Smooth muscle cell of the umbilical artery (primary cell): ENCODE measurements at places on chromosomes 13 and 19. TPM values are rescaled to one million over a fixed set of nuclear protein-coding genes. Genes with fewer than 3 reads are reported as not detected.

Gene KIRREL2
- 0.05 TPM in 1 of 2 replicates, not detected in the other for total RNA-seq

Gene OR7A5
- total RNA-seq = not detected in 2 replicates

Gene ATP12A
- total RNA-seq = not detected in 2 replicates

Gene RGS9BP
- total RNA-seq = 0.23 and 0.59 TPM in 2 replicates

Gene NKG7
- total RNA-seq = not detected in 2 replicates

Gene LRRC25
- total RNA-seq = not detected in 2 replicates

Gene ZNF556
- not detected in 2 replicates for total RNA-seq

Gene SH2D3A
- total RNA-seq = not detected in 2 replicates

Gene FREM2
- under 0.01 TPM in 1 of 2 replicates, not detected in the other for total RNA-seq

Gene HCN2
- total RNA-seq = 1.2 and 3.5 TPM in 2 replicates

Gene CFD
- 1.7 and 3.6 TPM in 2 replicates for total RNA-seq

Gene SPRY2
- 8.0 and 27.5 TPM in 2 replicates for total RNA-seq

Gene GATAD2A
- 33.3 and 102 TPM in 2 replicates for total RNA-seq

Gene ZNF254
- total RNA-seq = 13.4 and 13.9 TPM in 2 replicates

Gene TEX26
- not detected in 2 replicates for total RNA-seq

Gene FUT1
- 0.28 and 0.30 TPM in 2 replicates for total RNA-seq

Gene PLK5
- total RNA-seq = 0.14 TPM in 1 of 2 replicates, not detected in the other

Gene IGSF23
- total RNA-seq = not detected in 2 replicates

Gene CLEC17A
- total RNA-seq = not detected in 2 replicates

Gene DIAPH3
- 2.4 and 14.2 TPM in 2 replicates for total RNA-seq

Gene GPC5
- 0.09 and 0.30 TPM in 2 replicates for total RNA-seq

Gene FCAR
- total RNA-seq = not detected in 2 replicates

Gene MIR17HG
- 6.4 and 7.1 TPM in 2 replicates for total RNA-seq

Gene AXL
- 118 and 345 TPM in 2 replicates for total RNA-seq

Gene KCNK6
- 10.4 and 10.6 TPM in 2 replicates for total RNA-seq

Gene TLE6
- 0.55 and 0.89 TPM in 2 replicates for total RNA-seq

Gene SCN1B
- 5.5 and 5.6 TPM in 2 replicates for total RNA-seq

Gene BST2
- 0.92 and 4.5 TPM in 2 replicates for total RNA-seq

Gene DKKL1
- 0.59 TPM in 1 of 2 replicates, not detected in the other for total RNA-seq

Gene FFAR3
- total RNA-seq = not detected in 2 replicates

Gene SIAH3
- not detected in 2 replicates for total RNA-seq

Gene PCSK4
- total RNA-seq = 1.2 and 1.7 TPM in 2 replicates

Gene CATSPERD
- total RNA-seq = not detected in 2 replicates

Gene ACP5
- total RNA-seq = 0.59 TPM in 1 of 2 replicates, not detected in the other

Gene ZFR2
- total RNA-seq = not detected in 2 replicates

Gene MKNK2
- total RNA-seq = 49.0 and 102 TPM in 2 replicates

Gene SIGLEC12
- not detected in 2 replicates for total RNA-seq

Gene RETN
- total RNA-seq = not detected in 2 replicates

Gene CRX
- total RNA-seq = not detected in 2 replicates

Gene SYDE1
- total RNA-seq = 26.1 and 44.0 TPM in 2 replicates

Gene FGF22
- total RNA-seq = not detected in 2 replicates

Gene PROZ
- total RNA-seq = not detected in 2 replicates

Gene LILRB2
- not detected in 2 replicates for total RNA-seq

Gene CEACAM8
- total RNA-seq = not detected in 2 replicates

Gene PABPC3
- total RNA-seq = under 0.01 and 0.32 TPM in 2 replicates

Gene TGFBR3L
- total RNA-seq = 1.7 and 2.7 TPM in 2 replicates

Gene SARS2
- total RNA-seq = 10.1 and 14.4 TPM in 2 replicates

Gene KLHL1
- total RNA-seq = not detected in 2 replicates
